ENCODE measurements at places on chromosomes 1 and 21.

DNA sequence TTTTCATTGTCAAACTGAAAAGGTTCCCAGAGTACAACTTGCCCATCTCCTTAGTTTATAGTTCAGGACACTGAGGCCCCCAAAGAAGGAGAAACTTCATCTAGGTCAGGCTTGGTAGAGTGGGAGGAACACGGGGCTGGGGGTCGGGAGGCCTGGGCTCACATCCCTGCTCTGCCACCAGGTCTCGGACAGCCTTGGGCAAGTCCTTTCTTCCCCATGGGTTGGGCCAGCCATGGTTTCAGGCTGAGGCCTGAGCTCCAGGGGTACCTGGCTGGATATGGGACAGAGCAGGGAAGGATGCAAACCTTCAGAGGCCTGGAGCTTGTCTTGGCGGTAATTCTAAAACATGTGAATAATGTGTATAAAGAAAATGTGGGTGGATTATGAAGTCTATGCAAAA is 17.0 kb downstream of the FOXO6 start:
- no peak for DNase-seq

GRCh38 chr1:198927129-198927528 is 288.3 kb downstream of the PTPRC start:
- no peak for DNase-seq

- peak; percentile 75 for DNase-seq
Observed at GRCh38 chr1:72366466-72366865, 84.1 kb upstream of the NEGR1 start.

- peak; percentile 31 for DNase-seq
Observed at GRCh38 chr1:225896937-225897549, 8.1 kb upstream of the LEFTY1 start.

DNA sequence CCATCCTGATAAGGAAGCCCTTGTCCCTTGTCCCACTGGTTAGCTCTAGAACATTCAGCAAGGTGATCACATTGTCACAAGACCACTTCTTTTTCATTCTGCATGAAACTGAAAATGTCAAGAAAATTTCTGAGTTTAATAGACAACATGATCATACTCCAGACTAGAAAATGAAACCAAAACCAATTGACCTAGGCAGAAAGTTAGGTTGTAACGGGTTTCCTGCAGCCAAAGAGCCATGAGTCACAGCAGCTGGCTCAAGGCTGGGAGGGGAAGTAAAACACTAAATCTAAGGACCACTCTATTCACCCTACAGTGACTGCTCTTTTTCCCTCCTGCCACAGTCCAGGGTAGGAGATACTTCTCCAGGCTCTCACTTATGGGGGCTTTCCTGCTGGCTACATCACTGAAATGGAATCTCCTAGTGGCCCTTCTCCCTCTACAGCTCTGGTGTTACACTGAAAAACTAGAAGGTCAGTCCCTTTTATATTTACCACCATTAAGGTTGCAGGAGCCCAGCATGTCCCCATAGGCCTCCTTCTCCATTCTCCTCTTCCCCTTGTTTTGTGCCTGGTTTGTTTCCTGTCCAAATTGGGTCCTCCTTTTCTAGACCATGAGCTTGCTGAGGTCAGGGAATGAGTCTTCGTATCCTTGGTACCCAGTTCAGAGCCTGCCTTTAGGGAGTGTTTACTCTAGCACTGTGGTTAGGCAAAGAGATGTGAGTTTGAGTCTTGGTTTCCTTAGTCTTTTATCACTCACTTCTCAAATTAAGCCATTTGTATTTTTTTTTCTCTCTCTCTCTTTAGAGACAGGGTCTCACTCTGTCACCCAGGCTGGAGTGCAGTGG is 236.5 kb upstream of the JUN start:
- DNase-seq = peak; percentile 61

GRCh38 chr1:234751678-234752077 is 141.7 kb upstream of the IRF2BP2 start:
- no peak for DNase-seq

DNA sequence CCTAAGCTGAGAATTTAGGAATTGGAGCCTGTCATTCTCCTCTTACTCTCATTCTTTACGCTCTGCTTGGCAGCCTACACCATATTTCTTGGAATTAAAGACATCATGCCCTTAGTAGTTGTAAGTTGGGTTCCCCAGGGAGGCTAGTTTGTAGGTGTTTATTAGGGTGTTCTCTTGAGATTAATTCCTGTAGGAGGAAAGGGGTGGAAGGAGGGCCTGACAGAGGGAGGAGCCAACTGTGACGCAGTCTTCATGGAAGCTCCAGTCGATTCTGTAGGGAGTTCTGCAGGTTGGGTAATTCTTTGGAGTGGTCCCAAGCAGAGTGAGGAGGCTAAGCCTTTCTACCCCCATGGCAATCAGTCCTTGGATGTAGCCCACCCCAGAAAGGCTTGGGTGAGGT is 111.4 kb downstream of the HHAT start:
- no peak for DNase-seq

DNA sequence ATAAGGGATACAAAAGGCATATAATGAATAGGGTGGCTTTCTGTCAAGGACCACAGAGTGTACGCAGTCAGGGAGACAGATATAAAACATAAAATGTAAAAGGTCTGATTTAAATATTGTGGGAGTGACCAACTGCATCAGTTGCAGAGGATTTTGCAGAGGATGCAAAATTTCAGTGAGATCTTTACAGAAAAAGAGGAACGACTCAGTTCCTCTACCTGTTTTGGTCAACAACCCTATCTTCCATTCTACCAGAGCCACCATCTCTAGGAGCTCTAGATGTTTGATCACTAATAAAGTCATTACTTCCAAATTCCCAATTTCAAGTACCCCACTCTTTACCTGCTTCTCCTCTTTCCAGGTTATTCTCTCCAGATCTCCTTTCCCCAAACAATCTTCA is 16.5 kb downstream of the SOD1 start:
- no peak for DNase-seq

DNA sequence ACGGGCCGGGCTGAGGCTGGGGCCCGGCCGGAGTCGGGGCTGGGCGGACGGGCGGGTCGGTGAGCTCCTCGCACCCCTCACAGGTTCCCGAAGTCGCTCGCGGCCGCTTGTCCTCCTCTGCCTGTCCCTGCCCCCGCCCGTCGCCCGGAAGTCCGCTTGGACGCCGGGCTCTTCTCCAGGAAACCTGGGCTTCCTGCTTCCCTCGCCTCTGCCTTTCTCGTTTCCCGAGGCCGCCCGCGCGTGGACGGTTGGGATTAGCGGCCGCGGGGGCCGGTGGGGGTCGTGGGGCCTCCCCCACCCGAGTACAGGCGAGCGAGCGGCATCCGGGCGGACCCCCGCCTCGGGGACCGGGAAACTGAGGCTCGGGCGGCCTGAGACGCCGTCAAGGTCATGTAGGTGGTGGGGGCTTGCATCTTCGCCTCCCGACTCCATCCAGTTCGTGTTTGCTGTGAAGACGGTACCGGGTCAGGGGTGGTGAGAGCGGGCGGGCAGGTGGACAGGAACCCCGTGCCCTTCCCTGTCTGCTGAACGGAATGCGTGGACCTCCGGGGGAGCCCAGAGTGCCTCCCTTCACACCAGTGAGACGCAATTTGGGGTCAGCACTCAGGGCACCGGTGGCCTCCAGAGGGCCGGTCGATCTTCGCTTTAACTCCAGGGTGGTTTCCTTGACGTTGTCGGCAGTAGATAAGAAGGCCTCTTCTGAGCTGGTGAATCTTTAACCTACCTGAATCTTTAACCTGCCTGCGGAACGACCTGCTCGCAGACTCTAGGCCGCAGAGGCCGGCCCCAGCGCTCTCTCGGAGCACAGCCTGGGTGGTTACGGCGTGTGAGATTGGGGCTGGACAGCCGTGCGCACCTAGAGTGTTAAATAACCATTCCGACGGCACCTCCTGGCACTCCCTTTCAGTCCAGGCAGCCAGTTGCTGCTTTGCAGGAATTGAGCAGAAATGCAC is 686 bp downstream of the ARF1 start:
- DNase-seq = no peak

DNA sequence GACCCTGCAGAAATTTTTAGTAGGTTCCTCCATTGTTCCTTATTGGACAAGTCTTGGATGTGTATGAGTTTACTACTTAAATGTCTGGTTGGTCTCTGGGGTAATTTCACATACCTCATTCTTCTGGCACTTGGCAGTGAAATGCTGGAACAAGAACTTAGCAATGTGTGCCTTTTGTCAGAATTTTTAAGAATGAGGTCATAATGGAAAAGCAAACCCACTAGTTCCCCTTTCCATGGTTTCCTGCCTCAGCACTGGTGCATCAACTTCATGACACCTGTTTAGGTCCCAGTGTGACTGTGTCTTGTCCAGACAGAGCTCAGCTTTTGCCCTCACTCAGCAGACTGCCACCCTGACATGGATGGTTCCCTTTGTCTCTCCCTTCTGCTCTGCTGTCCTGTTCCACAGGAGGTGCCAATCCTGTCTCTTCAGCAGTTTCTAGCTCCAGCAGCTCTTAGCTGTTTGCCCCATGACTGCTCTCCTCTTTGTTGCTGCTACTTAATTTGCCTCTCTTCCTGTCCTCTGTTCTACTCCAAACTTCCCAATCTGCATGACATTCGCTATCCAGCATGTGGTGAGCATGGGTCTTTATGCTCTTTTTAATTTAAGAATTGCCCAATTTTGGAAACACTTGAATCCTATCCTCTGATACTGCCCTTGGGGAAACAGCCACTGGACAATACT is 135.6 kb downstream of the CYYR1 start:
- peak; percentile 25 for DNase-seq

DNA sequence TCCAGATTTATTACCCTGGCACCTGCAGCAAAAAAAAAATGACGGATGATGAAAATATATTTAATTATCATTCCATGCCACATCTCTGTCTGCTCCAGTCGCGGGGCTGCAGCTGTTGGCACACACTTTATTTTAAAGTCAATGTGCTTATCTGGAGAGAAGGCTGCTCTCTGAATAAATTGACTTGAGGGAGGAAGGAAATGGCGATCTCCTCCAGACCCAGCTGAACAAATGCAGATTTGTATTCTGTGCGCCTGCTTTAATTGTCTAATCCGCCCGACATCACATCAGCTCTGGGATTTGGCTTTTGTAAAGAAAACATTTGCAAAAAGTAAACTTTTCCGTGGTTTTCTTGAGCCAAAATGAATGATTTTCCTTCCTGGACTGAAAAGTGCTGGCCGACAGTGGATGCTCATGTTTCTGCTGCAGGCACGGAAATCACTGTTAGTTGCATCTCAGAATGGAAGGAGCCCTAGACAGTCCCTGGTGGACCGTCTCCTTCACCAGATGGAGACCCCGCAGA is 150.2 kb downstream of the CAMTA1 start:
- DNase-seq = no peak

DNA sequence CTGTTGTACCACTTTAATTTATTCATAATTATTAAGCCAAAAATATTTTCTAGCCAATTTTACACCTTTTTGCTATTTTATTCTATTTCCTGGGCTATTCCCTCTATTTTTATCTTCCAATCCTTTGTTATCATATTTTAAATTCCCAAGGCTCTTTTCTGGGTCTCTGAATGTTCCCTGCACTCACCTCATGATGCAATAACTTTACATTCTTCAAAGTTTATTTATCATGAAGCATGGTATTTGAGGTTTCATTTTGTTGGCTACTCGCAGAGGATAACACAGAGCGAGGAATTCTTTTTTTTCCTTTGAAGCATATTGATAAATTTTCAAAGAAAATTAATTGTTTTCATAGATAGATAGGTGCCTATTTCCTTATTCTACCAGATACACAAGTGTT is 489.8 kb upstream of the TMPRSS15 start:
- DNase-seq = peak; percentile 50

DNA sequence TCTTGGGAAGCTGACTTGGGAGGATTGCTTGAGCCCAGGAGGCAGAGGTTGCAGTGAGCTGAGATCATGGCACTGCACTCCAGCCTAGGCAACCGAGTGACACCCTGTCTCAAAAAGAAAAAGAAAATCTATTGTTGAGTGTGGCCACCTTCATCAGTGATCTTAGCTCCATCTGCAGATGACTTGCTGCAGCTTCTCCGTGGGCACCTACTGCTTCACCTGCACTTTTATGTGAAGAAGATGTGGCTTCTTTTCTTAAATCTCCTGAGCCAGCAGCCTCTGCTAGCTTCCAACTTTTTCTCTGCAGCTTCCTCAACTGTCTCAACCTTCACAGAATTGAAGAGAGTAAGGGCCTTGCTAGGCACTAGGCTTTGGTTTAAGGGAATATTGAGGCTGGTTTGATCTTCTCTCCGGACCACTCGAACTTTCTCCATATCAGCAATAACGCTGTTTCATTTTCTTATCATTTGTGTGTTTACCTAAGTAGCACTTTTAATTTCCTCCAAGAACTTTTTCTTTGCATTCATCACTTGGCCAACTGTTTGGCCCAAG is 28.0 kb downstream of the AGPAT3 start:
- no peak for DNase-seq
